ENCODE measurements at places on chromosomes 3 and 15. TPM values are rescaled to one million over a fixed set of nuclear protein-coding genes. Genes with fewer than 3 reads are reported as not detected.

DNA sequence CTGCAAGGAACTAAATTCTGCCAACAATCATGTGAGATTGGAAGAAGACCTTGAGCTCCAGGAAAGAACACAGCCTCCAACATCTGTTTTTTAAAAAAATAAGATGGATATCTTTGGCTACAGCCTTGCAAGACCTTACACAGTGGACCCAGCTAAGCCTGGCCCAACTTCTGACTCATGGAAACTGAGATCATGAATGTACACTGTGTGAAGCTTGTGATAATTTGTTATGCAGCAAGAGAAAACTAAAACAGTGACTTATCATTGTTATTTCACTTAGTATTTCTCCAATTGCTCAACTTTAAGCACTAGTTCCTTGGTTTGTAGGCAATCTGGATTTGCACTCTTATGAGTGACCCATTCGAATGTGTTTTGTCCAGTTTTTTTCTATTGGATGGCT lies 29.3 kb downstream of the SHQ1 start:
- no peak for DNase-seq

DNA sequence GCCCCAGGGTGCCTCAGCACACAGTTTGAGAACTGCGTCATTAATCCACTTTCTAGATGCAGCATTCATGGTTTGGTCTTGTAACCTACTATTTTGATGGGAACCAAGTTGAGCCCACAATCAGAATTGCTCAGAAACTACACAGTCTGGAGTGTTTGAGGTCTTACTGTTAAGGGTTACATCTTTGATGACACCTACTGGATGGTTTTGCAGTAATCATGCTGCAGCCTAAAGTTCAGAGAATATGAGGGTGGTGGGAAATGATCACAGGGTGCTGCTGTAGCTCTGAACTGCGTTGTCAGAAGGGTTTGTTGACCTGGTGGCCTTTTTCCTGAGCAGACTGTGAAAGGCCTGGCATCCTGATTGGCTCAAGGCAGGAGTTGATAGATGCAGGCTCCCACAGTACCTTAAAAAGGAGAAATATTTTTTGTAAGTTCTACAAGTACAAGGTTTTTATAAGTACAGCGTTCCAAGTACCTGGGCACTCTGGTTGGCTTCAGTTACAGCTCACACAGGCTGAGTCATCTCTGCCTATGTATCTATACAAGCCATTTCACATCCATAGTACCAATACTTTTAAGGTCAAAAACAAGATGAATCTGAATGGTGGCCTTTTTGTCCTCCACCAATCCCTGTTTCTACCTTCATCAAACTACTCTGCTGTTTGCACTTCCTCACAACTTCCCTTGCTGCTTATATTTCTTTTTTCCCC lies 60.5 kb upstream of the ACKR4 start:
- DNase-seq = no peak

DNA sequence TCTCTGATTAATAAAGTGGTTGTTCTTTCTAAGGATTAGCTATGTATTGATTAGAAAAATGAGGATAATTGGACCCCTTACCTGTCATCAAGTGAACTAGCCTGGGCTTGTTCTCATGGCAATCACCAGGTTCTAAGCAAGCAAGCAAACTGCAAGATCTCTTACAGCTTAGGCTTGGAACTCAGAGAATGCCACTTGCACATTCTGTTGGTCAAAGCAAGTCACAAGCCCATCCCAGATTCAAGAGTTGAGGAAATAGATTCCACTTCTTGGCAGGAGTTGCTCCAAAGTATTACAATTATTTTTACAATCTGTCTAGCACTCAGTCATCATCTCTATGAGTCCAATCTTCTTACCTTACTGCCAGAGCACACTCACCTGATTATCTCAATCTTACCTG lies 180.3 kb downstream of the SYNPR start:
- DNase-seq = no peak

The DAZL gene
- not detected for total RNA-seq
